ENCODE measurements at places on chromosomes 7 and 10. TPM values are rescaled to one million over a fixed set of nuclear protein-coding genes. Genes with fewer than 3 reads are reported as not detected.
A peak's percentile ranks its signal among the peaks of the same experiment; 100 is the strongest.

The MSMB gene
- not detected for total RNA-seq

DNA sequence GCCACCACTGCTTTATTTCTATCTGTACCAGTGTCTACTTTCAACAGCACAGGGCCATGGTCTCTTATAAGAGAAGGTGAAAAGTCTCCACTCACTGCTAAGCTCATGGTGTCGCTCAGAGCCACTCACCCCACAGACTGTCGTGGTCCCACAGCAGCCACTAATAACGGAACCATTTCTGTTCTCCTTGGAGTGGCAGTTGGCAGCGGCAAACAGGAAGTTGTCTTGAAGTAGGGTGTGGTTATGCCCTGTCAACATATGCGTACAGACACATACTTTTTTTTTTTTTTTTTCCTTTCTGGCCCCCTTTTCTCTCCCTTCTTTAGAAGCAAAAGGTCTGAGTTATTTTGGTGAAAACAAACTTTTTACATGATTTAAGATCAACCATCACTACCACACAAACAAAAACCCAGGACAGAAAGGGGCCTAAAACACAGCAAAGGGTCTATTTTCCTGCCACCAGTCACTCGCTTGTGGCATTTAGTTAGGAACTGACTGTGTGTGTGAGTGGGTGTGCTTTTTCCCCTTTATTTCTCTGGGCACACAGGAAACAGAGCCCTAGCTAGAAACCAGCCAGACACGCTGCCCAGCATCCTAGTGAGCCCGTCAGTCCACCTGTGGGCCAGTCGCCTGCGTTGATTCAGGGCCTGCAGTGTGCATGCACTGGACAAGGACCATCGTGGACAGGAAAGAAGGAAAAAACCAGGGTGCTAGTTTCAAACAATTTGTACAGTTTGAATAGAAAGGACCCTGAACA lies 96.7 kb upstream of the EFCAB10 start:
- no peak for DNase-seq
- H3K27me3 ChIP-seq = no peaks in the 10 kb centered on the region
- H3K4me1 ChIP-seq = no peaks in the 10 kb centered on the region
- no peak overlapping the region for H3K4me3 ChIP-seq
- no peak overlapping the region for H3K27ac ChIP-seq

- peaks cover 19% of the 10 kb centered on the region for H3K4me1 ChIP-seq
- no peak overlapping the region for H3K27ac ChIP-seq
- no peak for DNase-seq
- H3K36me3 ChIP-seq = peaks cover 96% of the 10 kb centered on the region
These were observed 168.1 kb downstream of the ARID5B start for GRCh38 chr10:62069452-62070178.

The ELOVL3 gene
- total RNA-seq = not detected

- H3K27ac ChIP-seq = no peak overlapping the region
- no peak overlapping the region for H3K4me3 ChIP-seq
- no peak for DNase-seq
These were observed 96.7 kb downstream of the PAXIP1 start for GRCh38 chr7:154906201-154906600.

- H3K36me3 ChIP-seq = no peaks in the 10 kb centered on the region
- no peak overlapping the region for H3K27ac ChIP-seq
- DNase-seq = no peak
- H3K4me1 ChIP-seq = no peaks in the 10 kb centered on the region
- no peaks in the 10 kb centered on the region for H3K27me3 ChIP-seq
These were observed 16.5 kb upstream of the ITGB8 start for GRCh38 chr7:20314198-20314597.

DNA sequence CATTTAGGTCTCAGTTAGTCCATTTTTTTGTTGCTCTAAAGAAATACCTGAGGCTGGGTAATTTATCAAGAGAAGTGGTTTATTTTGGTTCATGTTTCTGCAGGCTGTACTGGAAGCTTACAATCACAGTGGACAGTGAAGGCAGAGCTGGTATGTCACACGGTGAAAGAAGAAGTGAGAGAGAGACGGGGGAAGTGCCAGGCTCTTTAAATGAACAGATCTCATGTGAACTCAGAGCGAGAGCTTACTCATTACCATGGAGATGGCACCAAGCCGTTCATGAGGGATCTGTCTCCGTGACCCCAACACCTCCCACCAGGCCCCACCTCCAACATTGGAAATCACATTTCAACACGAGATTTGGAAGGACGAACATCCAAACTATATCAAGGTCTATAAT lies 18.9 kb upstream of the PNLIPRP3 start:
- H3K36me3 ChIP-seq = no peaks in the 10 kb centered on the region
- no peak overlapping the region for H3K27ac ChIP-seq
- no peak for DNase-seq

GRCh38 chr7:32618470-32618869 lies 123.2 kb downstream of the AVL9 start:
- H3K27me3 ChIP-seq = no peaks in the 10 kb centered on the region
- H3K4me3 ChIP-seq = no peak overlapping the region
- H3K27ac ChIP-seq = no peak overlapping the region
- H3K4me1 ChIP-seq = no peaks in the 10 kb centered on the region
- no peak for DNase-seq
- no peaks in the 10 kb centered on the region for H3K36me3 ChIP-seq

- peak overlapping the region; percentile 97 for H3K27ac ChIP-seq
- no peaks in the 10 kb centered on the region for H3K27me3 ChIP-seq
- DNase-seq = peak; percentile 93
- H3K4me1 ChIP-seq = peaks cover 73% of the 10 kb centered on the region
These were observed 92.2 kb downstream of the AVL9 start for GRCh38 chr7:32587411-32587948.

The DNAH11 gene
- 13.1 TPM for total RNA-seq

The C10orf90 gene
- not detected for total RNA-seq

The ACSM6 gene
- total RNA-seq = not detected

The PPP1R17 gene
- not detected for total RNA-seq

- no peaks in the 10 kb centered on the region for H3K27me3 ChIP-seq
- peaks cover 28% of the 10 kb centered on the region for H3K4me1 ChIP-seq
- no peak overlapping the region for H3K27ac ChIP-seq
- H3K36me3 ChIP-seq = peaks cover 9% of the 10 kb centered on the region
These were observed 1.4 kb downstream of the PTPRE start for GRCh38 chr10:127908106-127908958.

GRCh38 chr7:88599528-88599927 lies 160.0 kb upstream of the ZNF804B start:
- H3K36me3 ChIP-seq = no peaks in the 10 kb centered on the region
- no peaks in the 10 kb centered on the region for H3K4me1 ChIP-seq
- DNase-seq = no peak
- no peak overlapping the region for H3K27ac ChIP-seq

DNA sequence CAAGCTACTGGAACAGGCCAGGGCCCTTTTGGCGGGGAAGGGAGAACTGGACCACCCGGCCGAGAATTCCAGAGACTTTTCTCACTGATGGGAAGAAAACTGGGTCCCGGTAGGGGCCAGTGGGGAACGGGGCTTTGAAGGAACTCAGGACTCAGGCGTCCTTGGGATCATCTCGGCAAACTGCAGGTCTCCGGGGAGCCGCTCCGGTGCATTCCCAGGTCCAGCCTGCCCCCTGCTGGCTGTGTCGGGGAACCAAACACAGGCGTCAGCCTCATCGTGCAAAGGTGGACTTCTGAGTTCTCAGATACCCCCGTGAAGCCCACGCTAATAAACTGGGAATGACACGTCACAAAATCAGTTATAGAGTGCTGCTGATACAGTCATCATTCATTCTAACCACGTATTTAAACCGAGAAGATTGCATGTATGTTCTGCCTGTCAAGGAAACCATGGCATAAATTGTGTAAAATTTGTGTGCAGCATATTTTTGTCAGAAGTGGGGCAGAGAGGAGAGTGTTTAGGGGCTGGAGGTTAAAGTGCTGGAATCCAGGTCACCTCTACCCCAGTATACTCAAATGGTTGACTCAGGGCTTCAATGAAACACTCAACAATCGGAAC lies 76.1 kb upstream of the CPXM2 start:
- H3K36me3 ChIP-seq = no peaks in the 10 kb centered on the region
- no peaks in the 10 kb centered on the region for H3K4me1 ChIP-seq
- no peak for DNase-seq
- H3K27me3 ChIP-seq = peaks cover 9% of the 10 kb centered on the region
- no peak overlapping the region for H3K27ac ChIP-seq

DNA sequence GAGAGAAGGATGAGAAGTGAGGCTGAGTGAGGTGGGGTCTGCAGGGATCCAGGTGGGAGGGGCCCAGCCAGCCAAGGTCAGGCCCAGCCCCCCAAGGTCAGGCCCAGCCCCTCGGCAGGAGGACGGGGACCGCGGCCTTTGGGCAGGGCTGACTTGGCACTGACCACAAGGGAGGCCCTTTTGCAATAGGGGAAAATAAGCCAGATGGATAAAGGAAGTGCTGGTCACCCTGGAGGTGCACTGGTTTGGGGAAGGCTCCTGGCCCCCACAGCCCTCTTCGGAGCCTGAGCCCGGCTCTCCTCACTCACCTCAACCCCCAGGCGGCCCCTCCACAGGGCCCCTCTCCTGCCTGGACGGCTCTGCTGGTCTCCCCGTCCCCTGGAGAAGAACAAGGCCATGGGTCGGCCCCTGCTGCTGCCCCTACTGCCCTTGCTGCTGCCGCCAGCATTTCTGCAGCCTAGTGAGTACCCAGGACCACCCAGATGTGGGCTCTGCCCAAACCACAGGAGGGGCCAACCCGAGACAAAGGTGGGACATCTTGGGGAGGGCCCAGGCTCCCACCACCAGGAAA lies at the start of gene PILRA:
Gene PILRA (plus strand): TSS at position 227 of the 571 bp plus-strand sequence. CDS start 170 bp downstream, at position 397.
- H3K27me3 ChIP-seq = no peaks in the 10 kb centered on the region
- H3K27ac ChIP-seq = no peak within 1 kb of the TSS

GRCh38 chr7:48299580-48300169 lies 128.4 kb downstream of the ABCA13 start:
- DNase-seq = peak; percentile 66
- peaks cover 11% of the 10 kb centered on the region for H3K4me1 ChIP-seq
- H3K4me3 ChIP-seq = no peak overlapping the region

The OPALIN gene
- not detected for total RNA-seq

The DYDC2 gene
- not detected for total RNA-seq

DNA sequence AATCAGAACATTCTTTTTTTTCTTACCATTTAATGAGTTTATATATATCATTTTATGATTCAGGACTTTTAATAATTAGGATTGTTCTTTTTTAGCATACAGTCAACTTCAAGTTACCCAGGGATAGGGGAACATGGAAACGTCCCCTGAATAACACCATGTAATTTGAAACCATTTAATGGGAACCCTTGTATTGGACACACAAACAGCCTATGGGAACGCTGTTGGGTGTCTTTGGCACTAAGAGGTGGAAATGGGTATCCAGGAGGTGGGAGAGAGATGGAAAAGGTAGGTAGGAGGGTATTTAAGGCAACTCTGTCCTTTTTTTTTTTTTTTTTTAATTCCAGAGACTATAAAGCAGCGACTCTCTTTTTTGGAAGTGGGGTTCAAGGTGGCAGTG lies 2.6 kb downstream of the LUC7L2 start:
- H3K4me3 ChIP-seq = no peak overlapping the region
- peaks cover 44% of the 10 kb centered on the region for H3K36me3 ChIP-seq
- DNase-seq = no peak
- peaks cover 4% of the 10 kb centered on the region for H3K4me1 ChIP-seq
- H3K27me3 ChIP-seq = no peaks in the 10 kb centered on the region

DNA sequence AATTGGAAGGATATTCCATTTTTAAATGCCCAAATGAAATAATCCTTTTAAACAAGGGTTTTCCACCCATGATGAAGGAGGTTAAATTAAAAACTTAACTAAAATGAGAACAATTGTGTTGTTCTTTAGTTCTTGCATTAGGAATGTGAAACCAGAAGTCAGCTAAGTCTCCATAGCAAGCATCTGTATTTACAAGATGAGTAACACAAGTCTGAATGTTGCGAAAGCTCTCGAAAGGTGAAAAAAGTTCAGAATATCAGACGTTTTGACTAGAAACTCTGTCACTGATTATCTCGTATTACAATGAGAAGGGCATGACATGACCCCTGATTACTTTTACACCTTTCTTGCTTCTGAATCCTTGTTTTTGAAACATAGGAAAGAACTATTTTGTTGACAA lies 149.6 kb downstream of the BICC1 start:
- H3K27me3 ChIP-seq = no peaks in the 10 kb centered on the region
- H3K27ac ChIP-seq = peak overlapping the region; percentile 64
- 0 out of 2 replicates have a peak, but pooled peaks cover 2% of the 10 kb centered on the region for H3K36me3 ChIP-seq
- no peak for DNase-seq
- peaks cover 41% of the 10 kb centered on the region for H3K4me1 ChIP-seq

DNA sequence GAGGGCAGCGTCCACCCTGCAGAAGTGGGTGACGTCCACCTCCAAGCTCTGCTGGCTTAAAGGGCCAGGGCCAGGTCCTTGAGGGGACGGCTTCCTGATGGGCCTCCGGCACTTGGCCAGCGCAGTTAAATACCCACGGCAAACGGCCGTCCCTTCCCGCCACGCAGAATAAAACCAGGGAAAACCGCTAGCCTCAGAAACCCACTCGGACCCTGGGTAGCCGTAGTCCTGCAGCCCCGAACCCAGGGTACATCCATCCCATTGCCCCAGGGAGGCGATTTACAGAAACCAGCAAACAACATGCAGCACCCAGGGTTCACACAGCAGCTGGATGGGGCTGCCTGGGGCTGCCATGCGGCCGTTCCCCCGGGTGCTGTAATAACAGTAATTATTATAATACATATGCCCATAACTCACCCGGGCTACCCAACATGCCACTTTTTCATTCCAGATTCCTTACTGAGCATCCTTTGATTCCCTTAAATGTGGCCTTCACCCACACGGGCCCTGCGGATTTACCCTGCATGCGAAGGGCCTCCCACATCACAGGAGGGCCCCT lies 81.5 kb upstream of the PDGFA start:
- no peaks in the 10 kb centered on the region for H3K36me3 ChIP-seq
- DNase-seq = no peak
- H3K4me3 ChIP-seq = no peak overlapping the region
- no peak overlapping the region for H3K27ac ChIP-seq
- no peaks in the 10 kb centered on the region for H3K27me3 ChIP-seq

DNA sequence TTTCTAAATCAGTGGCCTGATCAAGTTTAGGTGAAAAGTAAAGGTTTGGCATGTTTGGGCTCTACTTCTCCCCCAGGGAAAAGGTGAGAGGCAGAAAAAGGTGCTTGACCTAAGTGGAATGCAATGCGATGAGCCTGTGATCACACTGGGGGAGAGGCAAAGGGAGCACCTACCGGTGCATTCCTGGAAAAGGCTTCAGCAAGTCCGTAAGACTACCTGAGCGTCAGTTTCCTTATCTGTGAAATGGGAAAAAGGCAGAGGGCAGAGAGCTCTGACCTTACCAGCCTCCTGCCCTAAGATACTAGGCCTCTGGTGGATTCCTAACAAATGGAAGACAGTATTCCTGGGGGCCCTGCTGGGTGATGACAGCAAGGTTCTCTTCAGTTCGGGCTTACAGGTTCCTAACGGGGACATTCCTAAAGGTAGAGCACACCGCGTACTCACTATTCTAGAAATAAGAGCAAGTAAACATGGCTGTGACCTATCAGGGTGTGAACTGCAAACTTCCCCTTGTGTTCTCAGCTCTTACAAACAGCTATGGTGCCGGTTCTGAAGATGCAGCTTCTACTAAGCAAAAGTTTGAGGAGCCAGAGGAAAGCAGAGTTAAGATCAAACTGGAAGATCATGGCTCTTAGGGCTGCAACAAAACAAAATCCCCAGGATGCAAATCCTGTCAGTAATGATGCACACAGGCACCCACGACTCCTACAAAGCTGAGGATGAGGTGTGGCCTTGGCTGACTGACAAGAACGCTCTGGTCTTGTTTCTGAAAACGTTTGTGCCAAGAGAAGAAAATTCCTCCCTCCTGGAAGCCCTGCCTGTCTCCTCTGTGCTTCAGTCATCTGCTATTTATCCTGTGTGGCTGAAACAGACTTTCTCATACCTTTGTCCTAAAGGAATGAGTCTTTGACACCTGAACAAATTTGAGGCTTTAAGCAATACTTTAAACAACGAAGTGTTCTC lies 13.3 kb upstream of the ACSL5 start:
- peaks cover 3% of the 10 kb centered on the region for H3K27me3 ChIP-seq
- H3K4me3 ChIP-seq = no peak overlapping the region
- H3K36me3 ChIP-seq = no peaks in the 10 kb centered on the region
- H3K4me1 ChIP-seq = no peaks in the 10 kb centered on the region
- H3K27ac ChIP-seq = no peak overlapping the region
- DNase-seq = no peak

All from SJSA1 (cell line).